Activated CD4-positive, alpha-beta T cell treated with anti-CD3 and anti-CD28 coated beads, Interleukin-2, amount 50 U/mL, for 4 hours (primary cell): ENCODE measurements at places on chromosomes 7 and 10.

DNA sequence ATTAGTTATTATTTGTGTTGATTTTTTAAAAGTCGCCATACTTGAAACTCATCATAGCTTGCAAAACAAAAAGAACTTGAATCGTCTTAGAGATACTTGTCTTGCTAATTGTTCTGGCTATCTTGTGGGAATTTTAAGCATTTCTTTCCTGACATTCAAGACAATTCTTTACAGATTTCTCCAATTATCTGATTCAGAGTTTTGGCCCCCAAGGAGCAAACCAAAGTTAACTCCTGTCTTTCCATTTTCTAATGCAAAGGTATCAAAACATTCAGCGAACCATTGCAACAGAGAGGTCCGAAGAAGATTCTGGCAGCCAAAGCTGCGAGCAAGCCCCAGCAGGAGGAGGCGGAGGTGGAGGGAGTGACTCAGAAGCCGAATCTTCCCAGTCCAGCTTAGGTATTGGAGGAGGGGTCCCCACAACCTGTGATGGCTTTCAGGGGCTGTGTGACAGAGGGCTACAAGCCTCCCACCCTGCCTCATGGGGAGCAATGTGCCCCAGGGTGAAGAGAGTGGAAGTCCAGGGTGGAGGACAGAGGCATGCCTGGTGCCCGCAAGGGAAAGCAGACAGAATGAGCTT lies 119.4 kb upstream of the STK17A start:
- DNase-seq = no peak

- no peak for DNase-seq
Observed at GRCh38 chr7:127254163-127254684, 1.5 kb upstream of the GRM8 start.

GRCh38 chr7:105578496-105578895 lies 2.8 kb downstream of the EFCAB10 start:
- no peak for DNase-seq

DNA sequence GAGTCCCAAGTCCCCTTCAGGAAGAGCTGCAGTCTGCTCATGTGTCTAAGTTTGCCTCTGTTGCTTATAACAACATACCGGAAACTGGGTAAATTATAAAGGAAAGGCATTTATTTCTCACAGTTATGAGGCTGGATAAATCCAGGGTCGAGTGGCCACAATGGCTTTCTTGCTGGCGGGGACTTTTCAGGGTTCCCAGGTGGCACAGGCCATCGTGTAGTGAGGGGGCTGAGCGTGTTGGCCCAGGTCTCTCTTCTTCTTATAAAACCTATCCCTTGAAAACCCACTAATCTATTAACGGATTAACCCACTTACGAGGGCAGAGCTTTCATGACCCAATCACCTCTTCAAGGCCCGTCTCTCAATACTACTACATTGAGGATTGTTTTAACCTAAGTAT lies 8.7 kb downstream of the VIPR2 start:
- DNase-seq = no peak

- DNase-seq = no peak
Observed at GRCh38 chr7:49287653-49288052, 363.3 kb downstream of the CDC14C start.

- DNase-seq = no peak
Observed at GRCh38 chr7:49937608-49938007, 155.4 kb downstream of the ZPBP start.

DNA sequence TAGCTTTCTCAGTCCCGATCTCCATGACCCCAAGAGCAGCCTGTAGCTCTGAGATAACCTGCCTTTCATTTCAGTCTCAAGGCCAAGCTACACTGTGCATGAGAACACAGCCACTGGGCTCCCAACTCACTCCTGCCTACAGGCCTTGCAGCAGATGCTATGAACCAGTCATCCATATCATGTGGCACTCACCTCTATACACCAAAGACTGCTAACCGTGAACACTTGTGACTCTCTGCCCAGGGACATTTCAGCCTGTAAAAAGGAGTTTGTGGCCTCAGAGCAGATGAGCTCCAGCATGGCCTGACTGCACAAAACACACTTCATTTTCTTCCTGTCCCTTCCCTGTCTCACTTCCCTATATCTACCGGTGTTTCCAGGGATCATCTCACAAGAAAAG lies 56.9 kb upstream of the NPY start:
- DNase-seq = no peak

- DNase-seq = no peak
Observed at GRCh38 chr10:20265146-20265545, 448.9 kb downstream of the PLXDC2 start.

GRCh38 chr10:114561008-114561523 lies 97.0 kb downstream of the ABLIM1 start:
- DNase-seq = no peak

DNA sequence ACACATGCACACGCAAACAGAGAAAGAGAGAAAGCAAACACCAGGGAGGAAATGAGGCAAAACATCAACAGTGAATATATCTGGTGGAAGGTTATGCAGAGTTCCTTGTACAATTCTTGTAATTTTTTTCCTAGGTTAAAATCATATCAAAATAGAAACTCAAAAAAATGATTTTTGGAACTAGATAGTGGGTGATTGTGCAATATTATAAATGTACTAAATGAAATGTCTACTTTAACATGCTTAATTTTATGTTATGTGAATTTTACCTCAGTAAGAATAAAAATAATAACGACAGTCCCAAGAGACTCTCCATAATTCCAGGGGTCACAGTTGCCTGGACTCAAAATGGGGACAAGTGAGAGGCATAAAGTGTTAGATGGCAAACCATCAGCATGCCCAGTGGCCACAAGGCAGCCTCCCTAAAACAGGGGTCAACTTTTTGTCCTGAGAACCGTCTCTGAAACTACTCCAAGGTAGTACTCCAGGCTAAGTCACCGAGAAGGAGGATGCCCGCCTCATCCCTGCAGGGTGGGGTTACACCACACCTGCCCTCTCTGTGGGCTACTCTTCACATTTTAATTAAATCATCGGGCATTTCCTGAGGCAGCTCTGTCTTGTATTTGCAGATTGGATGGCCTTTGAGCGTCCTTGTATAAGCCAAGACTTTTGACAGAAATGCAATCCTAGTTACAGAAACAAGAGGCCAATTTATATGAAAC lies 267.7 kb downstream of the ELMO1 start:
- DNase-seq = no peak

- DNase-seq = no peak
Observed at GRCh38 chr7:111312966-111313365, 222.0 kb downstream of the LRRN3 start.

GRCh38 chr7:51060536-51060935 lies 256.1 kb downstream of the COBL start:
- no peak for DNase-seq

DNA sequence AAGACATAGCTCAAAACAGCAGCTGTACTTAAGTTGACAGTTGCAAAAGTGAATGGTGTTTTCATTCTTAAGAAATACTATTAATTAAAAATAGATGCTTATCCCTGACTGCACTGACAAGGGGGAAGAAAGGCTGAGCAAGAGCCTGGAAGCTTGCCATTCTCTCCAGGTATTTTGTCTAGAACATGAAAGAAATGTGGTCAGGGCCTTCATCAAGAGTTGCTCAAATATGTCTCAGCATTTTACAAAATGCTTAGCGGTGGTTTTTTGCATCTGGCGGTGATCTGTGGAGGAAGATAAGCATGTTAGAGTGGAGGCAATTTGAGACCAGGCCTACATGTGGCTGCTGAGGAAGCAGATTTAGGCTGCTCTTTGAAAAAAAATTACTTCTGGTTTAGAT lies 46.4 kb upstream of the CC2D2B start:
- DNase-seq = no peak

- DNase-seq = no peak
Observed at GRCh38 chr7:100952641-100953040, 3.3 kb downstream of the MUC3A start.

DNA sequence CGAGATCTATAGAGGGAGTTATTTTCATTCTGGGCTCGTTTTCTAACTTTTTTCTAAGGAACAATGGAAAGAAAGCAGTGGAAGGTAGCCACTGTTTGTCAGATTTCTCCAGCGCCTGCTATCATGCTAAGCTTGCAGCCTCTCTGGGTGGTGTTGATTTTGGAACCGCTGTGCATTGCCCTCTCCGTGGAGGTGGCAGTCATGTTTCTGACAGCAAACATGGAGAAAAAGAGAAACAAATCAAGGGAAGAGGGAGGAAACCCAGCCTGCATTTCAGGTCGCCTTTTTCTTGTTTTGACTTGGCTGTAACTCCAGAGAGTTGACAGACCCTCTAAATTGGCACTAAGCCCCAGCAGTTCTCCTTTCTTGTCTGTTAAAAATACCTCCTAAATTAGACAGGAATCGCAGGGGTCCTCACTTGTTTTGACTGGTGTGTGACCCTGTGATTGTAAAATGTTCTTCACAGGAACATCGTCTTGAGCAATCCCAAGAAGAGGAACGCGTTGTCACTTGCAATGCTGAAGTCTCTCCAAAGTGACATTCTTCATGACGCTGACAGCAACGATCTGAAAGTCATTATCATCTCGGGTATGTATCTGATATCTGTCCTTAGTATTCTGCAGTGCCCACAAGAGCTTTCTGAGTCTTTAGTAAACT lies 4.8 kb downstream of the ECHDC3 start:
- DNase-seq = no peak

DNA sequence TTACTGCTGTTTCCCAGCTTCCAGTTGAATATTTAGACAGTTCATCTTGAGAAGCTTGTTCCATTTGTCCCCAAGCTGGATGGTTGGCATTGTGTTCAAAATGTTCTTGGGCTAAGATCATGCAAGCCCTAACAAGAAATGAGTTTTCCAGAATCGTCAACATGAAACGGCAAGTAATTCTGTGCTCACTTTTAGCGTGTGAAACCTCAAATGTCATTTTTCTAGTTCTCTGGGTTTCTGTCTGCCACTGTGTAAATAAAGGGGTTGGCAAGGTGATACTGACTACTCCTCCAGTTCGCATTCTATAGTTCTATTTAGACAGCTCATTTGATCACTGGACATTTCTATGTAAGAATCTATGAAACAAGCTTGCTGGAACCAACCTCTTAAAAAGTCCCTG lies 194.0 kb downstream of the AHR start:
- no peak for DNase-seq

- DNase-seq = no peak
Observed at GRCh38 chr10:22620140-22620857, 94.1 kb downstream of the PIP4K2A start.

DNA sequence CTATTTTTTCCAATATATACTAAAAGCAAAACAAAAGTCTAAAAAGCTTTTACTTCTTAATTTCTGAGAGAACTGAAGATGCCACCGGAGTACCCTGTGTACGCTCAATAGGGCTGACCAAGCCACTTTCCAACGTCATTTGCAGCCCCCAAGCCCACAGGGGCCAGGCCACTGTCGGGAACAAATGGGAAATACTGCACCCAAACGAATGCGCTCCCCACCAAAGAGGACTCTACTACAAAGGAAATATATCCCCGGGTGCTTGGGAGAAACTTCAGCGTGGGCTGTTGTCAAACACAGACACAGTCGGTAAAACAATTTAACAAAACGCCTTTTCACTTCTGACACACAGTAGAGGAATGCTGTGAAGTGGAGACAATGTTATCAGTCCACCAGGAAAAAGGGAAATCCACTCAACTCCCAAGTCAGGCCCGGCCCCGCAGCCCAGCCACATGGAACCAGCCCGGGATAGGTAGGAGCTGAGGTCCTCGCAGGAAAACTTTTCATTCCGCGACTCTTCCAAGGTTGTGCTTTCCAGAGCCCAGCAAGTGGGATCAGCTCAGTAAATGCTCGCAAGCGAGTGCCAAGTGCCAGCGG lies 1.4 kb downstream of the PARD3 start:
- DNase-seq = no peak

GRCh38 chr10:79946271-79947082 lies 2.4 kb downstream of the SFTPD start:
- no peak for DNase-seq

GRCh38 chr10:78862328-78862640 lies 206.5 kb upstream of the ZMIZ1 start:
- DNase-seq = no peak

DNA sequence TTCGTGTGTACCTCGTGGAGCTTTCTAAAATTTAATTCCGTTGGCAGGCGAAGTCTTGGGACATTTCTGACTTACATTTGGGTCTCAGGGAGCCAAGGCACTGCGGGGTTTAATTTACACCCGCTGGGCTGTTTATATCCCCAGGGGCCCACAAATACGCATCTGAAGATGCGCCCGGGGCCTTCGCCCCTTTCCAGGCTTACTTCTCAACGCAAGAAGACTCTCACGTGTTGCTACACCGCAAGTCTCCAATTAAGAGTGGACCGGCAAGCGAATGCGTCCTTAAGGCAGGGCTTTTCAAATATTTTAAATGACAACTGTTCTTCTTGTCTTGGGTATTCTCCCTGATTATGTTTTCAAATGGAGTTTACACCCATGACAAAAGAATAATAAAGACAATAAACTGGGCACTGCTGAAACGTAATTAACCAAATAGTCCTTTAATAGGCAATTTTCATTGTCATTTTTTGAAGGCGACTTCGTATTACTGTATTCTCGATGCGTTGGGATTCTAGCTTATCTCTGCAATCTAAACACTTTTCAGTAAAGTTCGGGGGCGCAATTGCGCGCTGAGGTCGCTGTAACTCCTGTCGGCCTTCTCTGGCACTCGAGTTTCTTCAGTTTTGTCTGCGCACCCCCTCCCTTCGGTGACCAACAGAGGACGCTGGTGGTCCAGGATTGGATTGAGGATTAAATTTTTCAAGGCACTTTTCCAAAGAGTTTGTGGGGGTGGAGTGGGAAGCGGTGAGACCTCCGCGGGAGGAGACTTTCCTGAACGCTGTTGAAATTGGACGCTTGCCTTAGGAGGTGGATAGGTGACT lies 837 bp upstream of the IGFBP3 start:
- no peak for DNase-seq

- no peak for DNase-seq
Observed at GRCh38 chr7:127946847-127947246, 84.4 kb downstream of the LRRC4 start.

GRCh38 chr10:23172429-23173213 lies 19.5 kb upstream of the PTF1A start:
- no peak for DNase-seq

DNA sequence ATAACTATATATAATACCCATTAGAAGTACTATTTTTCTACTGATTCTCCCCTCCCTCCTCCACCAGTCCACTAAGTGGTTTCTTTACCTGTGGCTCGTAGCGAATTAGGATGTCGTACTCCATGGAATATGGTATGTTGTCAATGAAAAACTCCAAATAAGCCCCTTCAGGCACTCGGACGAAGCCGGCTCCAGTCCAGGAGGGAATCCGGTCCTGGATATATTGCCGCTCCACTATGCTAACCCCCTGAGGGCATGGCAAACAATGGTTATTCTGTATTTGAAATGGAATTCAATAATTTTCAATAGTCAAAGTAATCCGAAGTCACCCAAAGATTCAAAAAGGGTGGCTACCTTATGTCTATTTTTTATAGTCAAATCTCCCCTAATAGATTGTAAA lies 40.1 kb downstream of the LAMB1 start:
- DNase-seq = no peak

DNA sequence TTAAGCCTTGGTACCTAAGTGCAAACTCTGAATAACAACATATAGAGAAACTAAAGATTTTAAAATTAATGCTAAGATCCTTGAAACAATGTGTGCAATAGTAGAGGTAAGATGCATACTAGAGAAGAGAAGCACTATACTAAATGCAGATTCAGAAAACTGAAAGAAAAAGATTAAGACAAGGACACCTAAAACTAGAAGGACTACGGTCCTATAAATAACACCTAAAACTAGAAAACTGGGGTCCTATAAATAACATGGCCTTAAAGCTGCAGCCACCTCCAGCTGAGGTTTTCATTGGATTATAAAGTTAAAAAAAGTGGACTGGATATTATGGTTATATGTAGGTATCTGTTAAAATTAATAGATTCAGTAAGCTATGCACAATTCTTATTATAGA lies 320.9 kb downstream of the IPMK start:
- no peak for DNase-seq
